ENCODE measurements at places on chromosomes 13 and 19.

- DNase-seq = no peak
Measured at GRCh38 chr19:19628501-19629134, 598 bp upstream of the LPAR2 start.

- DNase-seq = no peak
Measured at GRCh38 chr13:97141564-97142005, 80.5 kb upstream of the MBNL2 start.

- no peak for DNase-seq
Measured at GRCh38 chr19:12754465-12755196, 3.0 kb downstream of the BEST2 start.

DNA sequence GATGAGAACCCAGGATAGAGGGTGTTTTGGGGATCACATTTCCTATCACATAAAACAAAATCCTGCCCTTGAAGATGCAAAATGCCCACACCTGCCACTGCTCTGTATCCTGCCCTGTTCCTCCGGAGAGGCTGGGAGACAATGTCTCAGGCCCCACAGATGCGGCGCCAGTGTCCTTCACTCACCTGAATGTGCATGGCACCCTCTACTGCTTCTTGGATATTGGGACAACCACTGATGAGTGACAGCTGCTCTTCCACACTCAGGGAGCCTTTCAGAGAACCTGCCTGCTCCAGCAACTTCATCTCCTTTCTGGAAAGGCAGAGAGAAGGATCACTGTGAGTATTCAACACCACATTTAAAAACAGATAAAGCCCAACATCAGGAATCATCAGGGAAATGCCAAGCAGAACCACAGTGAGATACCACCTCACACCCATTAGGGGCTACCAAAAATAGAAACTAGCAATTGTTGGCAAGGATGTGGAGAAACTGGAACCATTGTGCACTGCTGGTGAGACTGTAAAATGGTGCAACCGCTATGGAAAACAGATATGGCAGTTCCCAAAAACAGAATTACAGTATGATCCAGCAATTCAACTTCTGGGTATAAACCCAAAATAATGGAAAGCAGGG is 36.4 kb downstream of the CRYL1 start:
- peak; percentile 41 for DNase-seq

- DNase-seq = no peak
Measured at GRCh38 chr19:16548956-16549355, 6.7 kb upstream of the CHERP start.

- no peak for DNase-seq
Measured at GRCh38 chr19:40733149-40733548, 16.2 kb downstream of the ITPKC start.

GRCh38 chr13:33606692-33607091 is 211.3 kb upstream of the RFC3 start:
- no peak for DNase-seq

DNA sequence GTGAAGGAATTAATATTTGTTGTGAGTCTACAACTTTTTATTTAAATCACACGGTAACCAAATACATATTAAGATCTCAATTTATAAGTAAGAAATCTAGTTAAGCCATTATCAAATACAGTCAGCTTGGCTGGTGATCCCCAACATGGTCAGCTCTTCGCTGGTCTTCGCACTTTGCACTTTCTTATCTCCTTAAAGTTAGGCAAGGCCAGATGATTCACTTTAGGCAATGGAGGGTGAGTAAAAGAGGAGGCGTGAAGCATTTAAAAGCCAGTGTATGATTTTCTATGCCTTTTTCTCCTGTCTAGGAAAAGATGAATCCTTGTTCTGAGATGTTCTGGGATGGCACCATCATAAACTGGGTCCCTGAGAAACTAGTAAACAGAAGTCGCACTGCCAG is 793.7 kb upstream of the ARGLU1 start:
- DNase-seq = no peak

- DNase-seq = no peak
Measured at GRCh38 chr19:55644191-55644833, 863 bp downstream of the ZNF581 start.

DNA sequence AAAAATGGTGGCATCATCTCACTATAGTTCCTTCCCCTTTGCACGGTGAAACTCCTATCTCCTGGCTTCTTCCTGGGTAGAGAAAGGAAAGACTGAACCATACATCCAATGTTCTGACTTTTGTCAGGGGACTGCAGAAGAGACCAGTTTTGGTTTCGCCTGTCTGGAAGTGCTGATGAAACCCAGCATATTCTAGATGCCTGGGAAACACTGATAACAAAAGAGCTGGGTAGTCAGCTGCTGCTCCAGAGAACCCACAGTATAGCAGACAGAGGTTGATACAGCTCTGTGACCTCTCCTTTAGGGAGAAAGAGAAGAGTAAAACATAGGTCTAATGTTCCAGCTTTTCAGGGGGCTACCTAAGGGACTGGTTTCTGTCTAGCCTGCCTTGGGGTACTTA is 695.3 kb downstream of the DIAPH3 start:
- DNase-seq = no peak
